Stimulated activated CD4-positive, alpha-beta T cell treated with anti-CD3 and anti-CD28 coated beads, Interleukin-4, amount 100 ng/mL, for 4 hours (primary cell): ENCODE measurements at places on chromosomes 7 and 10.

- no peak for DNase-seq
These were observed 2.4 kb downstream of the HOXA3 start for GRCh38 chr7:27149842-27150567.

DNA sequence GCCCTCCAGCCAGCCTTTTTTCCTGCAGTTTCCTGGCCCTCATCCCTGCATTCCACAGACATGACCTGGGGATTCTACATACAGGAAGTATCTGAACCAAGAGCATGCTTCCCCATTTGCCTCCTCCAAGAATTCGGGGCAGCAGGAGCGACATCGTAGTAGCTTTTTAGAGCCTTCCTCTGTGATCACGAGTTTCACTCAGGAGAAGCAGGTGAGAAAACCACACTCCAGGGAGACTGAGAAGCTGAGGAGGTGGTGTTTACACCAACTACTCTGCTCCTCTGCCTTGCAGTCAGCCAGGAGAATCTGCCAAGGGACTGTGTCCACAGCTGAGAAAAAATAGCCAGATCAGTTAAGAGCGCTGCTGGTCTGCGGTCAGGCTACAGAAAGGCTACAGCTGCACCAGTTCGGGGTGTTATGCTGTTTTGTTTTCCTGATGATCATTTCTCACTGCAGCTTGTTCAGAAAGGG lies 54.1 kb downstream of the HSPA12A start:
- no peak for DNase-seq

DNA sequence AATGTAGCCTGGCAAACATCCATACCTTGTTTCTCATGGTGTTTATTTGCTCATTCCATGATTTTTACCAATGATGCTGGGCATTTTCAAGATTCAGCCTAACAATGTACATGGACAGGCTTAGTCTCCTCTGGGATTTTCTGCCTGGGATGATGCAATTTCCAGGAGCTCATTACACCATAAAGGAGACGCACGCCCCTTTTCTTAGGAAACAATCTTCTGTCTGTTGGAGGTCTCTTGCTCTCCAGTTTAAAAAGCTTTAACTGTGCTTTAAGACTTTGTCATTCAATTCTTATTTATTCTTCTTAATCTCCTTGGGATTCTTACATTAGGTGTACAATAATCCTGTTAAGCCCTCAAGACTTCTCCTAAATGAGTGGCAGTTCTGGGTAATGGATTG lies 150.3 kb upstream of the NRP1 start:
- no peak for DNase-seq

DNA sequence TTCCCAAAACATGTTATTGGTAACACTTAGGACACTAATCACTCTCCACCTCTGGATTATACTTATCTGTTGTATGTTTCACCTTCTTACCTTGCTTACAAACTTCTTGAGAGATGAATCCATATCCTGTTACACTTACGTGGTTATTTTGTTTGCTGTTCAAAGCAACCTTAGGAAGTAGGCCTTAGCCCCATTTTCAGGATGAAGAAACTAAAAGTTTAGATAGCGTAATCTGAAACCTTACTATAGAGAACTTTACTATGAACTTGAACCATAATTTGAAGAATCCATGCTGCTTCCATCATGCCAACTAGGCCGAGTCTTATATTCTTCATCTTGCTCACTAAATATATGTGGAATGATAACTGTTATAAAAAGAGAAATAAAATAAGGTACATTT lies 4.6 kb downstream of the TES start:
- no peak for DNase-seq

- DNase-seq: no peak
These were observed 48.5 kb downstream of the RASGEF1A start for GRCh38 chr10:43218206-43218950.

GRCh38 chr7:44224080-44224973 lies 23.5 kb downstream of the YKT6 start:
- DNase-seq: no peak
